ENCODE measurements at places on chromosomes 4 and X.

DNA sequence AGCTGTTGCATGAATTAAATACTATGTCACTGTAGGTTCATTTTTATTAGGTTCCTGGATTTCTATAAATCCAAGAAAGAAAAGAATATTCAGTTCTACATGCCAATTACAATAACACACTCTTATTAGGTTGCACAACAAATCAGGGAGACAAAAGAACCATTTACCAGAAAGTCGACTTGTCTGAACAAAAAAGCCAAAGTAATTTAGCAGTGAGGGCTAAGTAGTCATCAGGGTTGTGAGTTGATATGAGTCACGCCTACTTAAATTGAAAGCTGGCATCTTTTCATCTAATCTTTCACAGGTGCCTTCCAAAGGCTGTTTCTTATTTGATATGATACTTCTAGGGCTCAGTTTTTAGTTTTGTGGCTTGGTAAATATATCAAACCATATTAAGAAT, 25.4 kb upstream of the GNRHR start:
- peak; percentile 35 for DNase-seq

DNA sequence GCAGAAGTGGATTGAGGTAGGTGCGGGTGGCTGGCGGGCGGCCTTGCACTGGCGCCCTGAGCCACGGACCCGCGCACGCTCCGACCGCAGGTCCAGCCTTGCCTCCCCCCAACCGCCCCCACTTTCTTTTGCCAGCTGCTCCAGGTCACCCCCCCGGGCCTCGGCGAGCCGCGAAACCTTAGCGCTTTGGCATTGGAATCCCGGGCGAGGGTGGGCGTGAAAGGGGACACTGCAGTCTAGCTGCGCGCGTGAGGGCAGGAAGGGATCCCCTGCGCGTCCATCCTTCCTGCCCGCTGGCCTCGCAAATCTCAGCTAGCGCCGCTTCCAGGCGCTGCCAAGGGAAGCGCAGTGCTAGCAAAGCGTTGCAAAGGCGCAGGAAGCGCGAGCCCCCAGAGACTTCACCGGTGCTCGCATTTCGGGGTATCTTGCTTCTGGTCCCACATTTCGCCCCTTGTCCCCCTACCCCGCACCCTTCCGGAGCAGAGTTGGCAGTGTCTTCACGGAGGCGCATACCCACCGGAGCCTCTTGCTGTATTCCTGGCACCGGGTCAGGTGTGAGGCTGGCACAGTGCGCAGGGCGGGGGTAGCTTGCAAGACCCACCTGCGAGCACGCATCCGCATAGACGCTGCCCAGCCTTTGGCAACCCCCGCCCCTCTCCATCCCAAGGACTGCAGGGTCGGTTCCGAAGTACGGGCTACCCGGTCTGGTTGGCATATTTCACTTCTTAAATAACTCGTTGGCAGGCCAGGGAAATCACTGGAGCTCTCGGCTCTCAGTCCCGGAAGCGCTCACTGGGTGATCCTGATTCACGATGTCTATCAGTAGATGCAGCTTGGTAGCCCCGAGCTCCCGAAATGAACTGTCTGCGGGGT, 104.4 kb downstream of the UCHL1 start:
- DNase-seq = no peak

DNA sequence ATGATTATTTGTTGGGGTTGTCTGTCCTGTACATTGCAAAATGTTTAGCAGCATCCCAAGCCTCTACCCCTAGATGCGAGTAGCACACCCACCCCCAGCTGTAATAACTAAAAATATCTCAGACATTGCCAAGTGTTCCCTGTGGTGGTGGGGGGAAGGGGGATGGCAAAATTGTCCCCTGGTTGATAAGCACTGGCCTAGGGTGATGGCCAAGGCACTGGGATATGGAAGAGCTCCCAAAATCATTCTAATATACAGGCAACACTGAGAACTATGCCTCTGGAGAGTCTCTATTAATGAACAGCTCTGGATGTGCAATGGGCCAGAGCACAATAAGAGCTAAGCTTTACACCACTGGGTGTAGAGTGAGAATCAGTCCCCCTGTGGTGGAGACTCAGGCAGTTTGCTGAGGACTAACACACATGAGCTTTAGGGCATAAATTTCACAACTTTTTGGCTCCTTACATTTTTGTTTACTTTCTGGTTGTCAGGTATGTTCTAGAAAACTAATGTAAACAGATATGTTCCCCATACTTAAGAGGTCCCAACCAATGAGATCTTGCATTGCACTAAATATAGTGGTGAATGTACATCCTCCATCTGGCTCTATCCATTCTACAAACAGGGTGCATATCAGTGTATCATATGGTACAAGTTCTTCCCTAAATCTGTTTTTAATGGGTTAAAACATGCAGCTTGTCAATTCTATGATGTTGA, 34.5 kb downstream of the EDNRA start:
- DNase-seq = no peak

GRCh38 chr4:101831816-101832215, 41.3 kb downstream of the BANK1 start:
- DNase-seq = no peak

- no peak for DNase-seq
These were observed 714.9 kb downstream of the GRXCR1 start for GRCh38 chr4:43607400-43607799.

DNA sequence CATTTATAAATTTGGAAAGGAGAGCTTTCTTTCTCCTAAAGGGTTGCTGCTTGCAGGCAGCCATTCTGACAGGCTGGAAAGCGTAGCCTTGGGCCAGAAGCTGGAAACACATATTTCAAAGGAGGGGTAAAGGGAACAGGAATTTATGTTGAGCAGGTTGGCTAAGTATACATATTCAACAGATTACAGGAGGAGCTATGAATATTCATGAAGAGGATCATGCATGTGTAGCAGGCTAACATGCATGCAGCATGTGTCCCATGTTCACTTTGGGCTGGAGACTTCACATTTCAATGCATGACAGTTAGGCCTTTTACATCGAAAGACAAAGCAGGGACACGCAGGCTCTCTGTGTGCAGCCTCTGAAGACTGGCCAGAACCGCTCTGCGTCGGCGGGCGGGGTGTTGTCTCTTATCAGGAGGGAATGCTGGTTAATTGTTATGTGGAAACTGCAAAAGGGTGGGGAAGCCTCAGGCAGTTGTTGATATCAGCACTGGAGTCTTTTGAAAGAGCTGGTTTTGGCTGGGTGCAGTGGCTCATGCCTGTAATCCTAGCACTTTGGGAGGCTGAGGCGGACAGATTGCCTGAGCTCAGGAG, 31.5 kb downstream of the CASP3 start:
- DNase-seq = no peak

DNA sequence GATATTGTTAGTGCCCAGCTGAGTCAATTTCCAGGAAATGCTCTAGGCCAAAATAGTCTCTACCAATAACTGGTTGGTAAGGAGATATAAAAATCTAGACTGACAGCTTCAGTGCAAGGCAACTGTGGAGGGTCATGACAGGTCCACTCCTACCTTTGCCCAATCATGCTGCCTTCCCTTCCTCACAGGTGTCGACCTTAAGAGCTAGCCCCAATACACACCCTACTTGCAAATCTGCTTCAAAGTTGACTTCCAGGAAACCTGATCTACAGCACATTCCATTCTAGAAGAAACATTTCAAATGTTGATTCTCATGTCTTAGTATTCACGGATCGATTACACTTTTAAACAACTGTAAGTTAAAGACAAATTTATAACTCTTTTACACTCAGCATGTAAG, 1455.5 kb downstream of the TECRL start:
- DNase-seq = no peak

DNA sequence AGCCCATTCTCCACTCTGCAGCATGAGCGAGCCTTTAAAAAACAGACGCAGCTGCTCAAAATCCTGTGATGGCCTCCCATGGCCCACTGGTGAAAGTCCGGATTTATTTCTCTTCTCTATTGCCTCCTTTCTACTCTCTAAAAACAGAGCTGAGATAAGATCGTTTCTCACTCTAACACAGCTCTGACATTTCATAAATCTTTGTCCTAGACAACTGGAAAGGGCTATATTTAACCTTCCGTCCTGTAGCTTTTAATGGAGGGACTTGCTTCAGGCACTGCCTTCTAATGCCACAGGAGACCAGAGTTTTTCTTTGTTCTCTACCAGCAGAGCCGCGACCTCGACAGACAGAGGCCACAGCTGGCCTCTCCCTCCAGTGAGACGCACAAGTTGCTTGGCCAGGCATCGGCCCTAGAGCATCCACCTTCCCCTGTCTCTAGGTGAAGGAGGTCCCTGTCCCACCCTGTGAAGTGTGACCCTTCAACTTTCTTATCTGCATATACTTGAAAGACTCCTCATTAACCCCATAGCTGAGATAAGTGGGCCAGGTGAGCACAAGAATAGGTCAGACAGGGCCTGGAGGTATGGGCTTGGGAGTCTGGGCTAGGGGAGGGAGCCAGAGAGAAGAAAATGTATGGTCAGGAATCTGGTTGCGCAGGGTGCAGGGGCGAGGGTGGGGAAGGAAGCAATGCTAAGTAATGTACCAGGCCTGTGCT, 50.0 kb downstream of the RTL5 start:
- DNase-seq = no peak

GRCh38 chr4:148004228-148004857, 272.5 kb downstream of the ARHGAP10 start:
- DNase-seq = no peak

- no peak for DNase-seq
These were observed 66.4 kb upstream of the MAOA start for GRCh38 chrX:43589735-43590134.

DNA sequence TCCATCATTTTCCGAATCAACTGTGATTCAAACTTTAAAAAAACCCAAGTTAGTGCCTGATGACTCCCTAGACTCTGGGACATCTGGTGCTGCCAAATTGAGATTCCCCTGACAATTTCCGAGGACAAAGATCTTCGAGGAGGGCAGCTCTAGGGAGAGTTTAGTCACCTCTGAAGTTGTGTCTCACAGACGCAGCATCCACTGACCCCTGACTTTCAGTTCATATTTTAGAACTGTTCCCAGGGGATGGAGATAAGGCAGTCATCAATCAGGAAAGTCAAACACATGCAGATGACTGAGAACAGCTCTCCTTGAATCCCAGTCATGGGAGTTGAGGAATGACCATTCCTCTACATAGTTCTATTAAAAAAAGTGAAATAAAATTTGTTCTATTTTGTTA, 643.9 kb downstream of the TRIML1 start:
- DNase-seq = no peak

DNA sequence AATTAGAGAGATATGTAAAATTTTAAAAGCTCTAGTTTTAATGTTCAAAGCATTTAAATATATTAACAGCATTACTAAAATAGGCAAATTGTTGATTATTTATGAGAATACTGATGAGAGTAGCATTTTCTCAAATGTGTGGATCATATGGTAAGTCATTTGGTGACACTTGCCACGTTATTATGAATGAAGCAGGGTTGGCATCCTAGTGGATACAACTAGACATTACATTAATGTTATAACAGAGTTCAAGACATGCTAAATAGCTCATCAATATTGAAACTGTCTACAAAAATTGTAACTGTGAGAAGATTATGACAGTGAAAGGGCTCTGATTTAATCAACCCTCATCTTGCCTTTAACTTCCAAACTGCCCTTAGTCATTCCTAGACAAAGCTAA, 171.1 kb downstream of the PDGFC start:
- no peak for DNase-seq

GRCh38 chrX:25851141-25851540, 287.0 kb upstream of the MAGEB18 start:
- no peak for DNase-seq

GRCh38 chr4:4842476-4843441, 16.7 kb upstream of the MSX1 start:
- DNase-seq = no peak

- no peak for DNase-seq
These were observed 59.2 kb downstream of the DDX60L start for GRCh38 chr4:168421055-168421454.

DNA sequence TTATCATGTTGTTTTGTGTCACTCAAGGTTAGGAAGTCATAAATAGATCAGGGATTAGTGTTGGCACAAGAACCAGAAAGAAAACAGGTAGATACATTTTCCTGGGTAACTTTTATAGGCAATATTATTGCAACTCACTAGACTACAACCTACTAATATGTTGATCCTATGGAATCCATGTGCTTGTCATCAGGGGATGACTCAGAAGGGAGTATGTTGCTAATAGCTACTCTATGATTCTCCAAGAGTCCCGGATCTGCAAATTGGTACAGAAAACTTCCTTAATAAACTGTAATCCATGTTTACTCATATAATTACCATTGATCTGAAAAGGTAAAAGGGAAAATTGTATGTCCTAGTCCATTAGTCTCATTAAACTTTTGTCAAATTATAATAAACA, 11.7 kb upstream of the GNRHR start:
- no peak for DNase-seq

DNA sequence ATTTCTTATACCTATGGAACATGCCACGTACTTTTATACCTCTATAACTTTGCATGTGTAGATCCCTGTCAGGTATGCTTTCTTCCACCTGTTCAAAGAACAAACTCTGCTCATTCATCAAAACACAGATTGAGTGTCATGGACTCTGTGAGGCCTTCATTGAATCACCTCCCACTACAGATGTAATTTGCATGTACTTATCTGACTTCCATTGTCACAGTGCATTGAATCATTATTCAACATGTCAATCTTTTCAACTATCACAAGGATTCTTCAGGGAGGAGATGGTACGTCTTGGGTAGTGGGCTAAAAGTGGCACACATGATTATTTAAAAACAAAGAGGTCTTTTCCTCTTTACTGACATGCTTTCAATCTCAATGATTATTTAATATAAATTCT, 24.1 kb downstream of the SPOCK3 start:
- no peak for DNase-seq

DNA sequence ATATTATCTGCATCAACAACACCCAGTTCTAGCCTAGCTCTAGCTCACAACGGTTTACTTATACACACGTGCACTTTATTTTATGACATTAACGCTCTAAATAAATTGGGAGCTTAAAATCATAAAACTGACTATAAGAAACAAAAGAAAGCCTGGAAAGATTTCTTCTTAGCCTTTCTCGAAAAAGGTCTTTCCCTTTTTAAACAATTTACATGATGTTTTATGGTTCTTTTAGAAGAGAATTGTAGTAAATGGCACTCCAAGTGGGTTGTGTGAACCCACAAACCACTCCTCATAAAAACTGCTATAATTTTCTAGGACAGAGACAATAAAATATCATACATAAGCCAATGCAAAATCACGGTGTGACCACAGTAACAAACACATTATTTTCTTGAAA, 23.1 kb downstream of the STX18 start:
- no peak for DNase-seq

DNA sequence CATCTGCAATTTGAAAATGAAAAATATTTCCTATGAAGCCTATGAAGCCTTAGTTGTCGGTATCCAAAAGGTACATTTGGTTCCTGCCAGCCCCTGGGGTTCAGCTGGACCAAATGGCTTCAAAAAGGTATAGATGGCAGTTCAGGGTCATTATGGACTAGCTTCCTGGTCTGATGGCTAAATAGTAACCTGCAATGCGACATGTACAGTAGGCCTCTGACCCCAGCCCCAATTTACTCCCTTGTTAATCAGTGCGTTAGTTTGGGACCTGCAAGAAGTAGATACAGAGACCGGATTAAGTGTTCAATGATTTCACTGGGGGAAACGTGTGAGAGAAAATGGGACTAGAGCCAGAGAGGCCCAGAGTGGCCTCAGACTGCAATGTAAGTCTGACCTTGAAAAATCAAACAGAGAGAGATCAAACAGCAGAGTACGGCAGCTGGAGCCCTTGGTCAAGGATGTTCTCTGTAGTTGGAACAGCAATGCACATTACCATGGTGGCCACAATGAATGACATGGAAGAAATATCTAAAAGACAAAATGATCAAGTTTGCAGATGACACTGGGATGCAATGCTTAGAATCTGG, 115.0 kb upstream of the MBNL3 start:
- DNase-seq = no peak
